ENCODE measurements at places on chromosomes 12 and 14. TPM values are rescaled to one million over a fixed set of nuclear protein-coding genes. Genes with fewer than 3 reads are reported as not detected.

Gene TMEM229B
- polyA plus RNA-seq: 1.7 TPM

Gene PTPN21
- polyA plus RNA-seq: 8.2 TPM

Gene CNTN1
- polyA plus RNA-seq: 4.0 TPM

Gene DNM1L
- polyA plus RNA-seq: 15.2 TPM

Gene KRT6C
- not detected for polyA plus RNA-seq
